ENCODE measurements at places on chromosomes 4 and X. TPM values are rescaled to one million over a fixed set of nuclear protein-coding genes. Genes with fewer than 3 reads are reported as not detected.

DNA sequence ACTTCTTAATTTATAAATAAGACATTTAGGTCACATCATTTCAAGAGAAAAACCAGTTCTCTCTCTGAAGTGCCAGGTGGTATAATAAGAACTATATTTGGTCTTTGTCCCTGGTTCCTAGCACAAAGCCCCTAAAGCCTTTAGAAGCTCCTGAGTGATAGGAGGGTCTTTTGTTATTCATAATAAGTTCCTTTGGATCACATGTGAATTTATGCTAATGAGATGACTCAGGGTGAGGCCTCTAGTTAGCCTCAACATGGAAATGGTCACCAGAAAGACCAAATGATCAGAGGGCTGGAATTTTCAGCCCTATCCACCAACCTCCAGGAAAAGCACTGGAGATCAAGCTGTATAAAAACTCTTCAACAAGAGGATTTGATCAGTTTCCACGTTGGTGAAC lies 68.1 kb upstream of the BLTP1 start:
- H3K4me1 ChIP-seq: no peaks in the 10 kb centered on the region
- DNase-seq: no peak
- no peak overlapping the region for H3K4me3 ChIP-seq
- H3K27ac ChIP-seq: no peak overlapping the region
- no peaks in the 10 kb centered on the region for H3K36me3 ChIP-seq

DNA sequence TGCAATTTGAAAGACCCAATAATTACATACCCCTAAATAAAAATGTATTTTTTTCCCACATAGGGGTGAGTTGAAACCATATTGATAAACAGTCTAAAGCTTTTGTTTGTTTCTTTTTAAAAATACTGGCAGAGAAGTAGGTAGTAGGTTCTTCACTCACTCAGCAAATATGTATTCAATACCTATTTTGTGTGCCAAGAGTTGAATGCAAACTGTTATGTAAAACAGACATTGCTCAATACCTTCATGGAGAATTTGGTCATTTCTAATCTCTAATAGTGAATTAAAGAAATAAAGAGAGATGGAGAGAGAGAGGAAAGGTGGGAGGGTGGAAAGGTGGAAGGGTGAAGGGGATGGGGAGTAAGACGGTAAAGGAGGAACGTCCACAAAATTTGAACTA lies 589.9 kb upstream of the GNPDA2 start:
- no peak overlapping the region for H3K4me3 ChIP-seq
- H3K36me3 ChIP-seq: no peaks in the 10 kb centered on the region
- H3K27ac ChIP-seq: no peak overlapping the region
- DNase-seq: no peak
- no peaks in the 10 kb centered on the region for H3K27me3 ChIP-seq
- no peaks in the 10 kb centered on the region for H3K4me1 ChIP-seq

- H3K4me3 ChIP-seq: no peak overlapping the region
- no peaks in the 10 kb centered on the region for H3K27me3 ChIP-seq
- no peaks in the 10 kb centered on the region for H3K4me1 ChIP-seq
- H3K27ac ChIP-seq: no peak overlapping the region
Measured at GRCh38 chr4:148405161-148405893, 36.9 kb downstream of the NR3C2 start.

DNA sequence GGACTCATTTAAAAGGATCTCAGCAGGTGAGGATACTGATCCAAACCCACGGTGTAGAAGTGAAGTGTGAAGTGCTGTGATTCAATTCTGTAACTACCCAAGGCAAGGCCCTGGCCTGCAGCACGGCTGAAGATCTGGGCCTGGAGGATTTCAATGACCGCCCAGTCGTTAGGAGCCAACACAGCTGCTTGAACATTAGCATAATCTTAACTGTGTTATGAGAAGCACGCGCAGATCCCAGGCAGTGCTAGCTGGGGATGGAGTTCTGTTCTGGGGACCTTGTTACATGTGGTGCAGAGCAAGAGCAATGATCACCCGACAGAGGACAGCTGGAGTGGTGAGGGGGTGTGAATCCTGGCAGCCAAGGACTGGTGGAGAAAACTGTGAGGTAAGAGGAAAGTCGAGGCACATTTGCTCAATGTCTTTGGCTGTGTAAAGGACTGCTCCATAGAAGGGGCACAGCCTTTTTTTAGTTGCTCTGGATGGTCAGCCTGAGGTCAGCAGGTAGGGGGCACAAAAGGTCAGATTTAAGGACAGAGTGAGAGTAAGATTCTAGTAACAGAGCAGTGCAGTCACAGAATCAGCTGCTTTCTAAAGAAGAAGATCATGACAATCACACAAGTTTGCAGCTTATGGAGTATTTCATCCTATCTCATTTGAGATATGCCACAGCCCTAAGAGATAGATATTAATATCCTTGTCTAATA lies 181.8 kb downstream of the DCLK2 start:
- no peak for DNase-seq
- no peaks in the 10 kb centered on the region for H3K4me1 ChIP-seq
- H3K4me3 ChIP-seq: no peak overlapping the region
- H3K27ac ChIP-seq: no peak overlapping the region
- no peaks in the 10 kb centered on the region for H3K27me3 ChIP-seq

DNA sequence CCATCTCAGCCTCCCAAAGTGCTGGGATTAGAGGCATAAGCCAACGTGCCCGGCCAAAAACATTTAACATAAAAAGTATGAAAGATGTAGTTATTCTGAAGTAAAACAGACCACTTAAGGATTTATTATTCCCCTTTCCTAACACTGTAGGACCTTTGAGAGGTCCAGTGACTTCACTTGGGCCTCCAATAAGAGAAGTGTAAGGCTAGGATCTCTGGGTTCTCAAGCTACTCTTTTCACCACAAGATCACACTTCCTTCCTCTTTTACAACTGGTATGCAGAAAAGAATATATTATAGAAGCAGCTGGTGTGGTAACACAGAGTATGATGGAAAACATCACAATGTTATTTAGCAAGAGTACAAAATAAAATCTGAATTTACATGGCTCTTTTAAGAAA lies 30.2 kb upstream of the CCNG2 start:
- no peaks in the 10 kb centered on the region for H3K36me3 ChIP-seq
- no peak for DNase-seq
- peaks cover 9% of the 10 kb centered on the region for H3K27me3 ChIP-seq

TMSB15C gene
- total RNA-seq: 6.1 TPM

FREM3 gene
- total RNA-seq: not detected

DNA sequence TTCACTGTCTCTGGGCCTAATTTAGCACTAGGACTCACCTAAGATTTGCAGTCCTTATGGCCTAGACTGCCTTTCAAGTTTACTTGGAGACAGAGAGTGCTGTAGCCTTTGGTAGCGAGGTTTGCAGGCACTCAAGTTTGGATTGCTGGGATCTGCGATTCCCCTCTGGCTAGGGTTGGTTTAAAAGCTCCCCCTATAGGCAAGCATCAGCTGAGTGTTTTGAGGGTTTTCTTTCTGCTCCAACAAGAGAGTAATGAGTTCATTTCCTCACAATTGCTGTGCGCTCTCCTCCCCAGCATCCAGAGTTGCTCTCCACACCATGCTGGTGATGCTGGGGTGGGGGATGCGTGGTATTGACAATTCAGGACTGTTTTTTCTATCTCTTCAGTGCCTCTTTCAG lies 206.9 kb downstream of the GLUD2 start:
- no peaks in the 10 kb centered on the region for H3K36me3 ChIP-seq
- H3K4me1 ChIP-seq: no peaks in the 10 kb centered on the region
- no peak overlapping the region for H3K27ac ChIP-seq
- no peaks in the 10 kb centered on the region for H3K27me3 ChIP-seq
- no peak overlapping the region for H3K4me3 ChIP-seq

- no peaks in the 10 kb centered on the region for H3K27me3 ChIP-seq
- H3K4me3 ChIP-seq: no peak overlapping the region
- no peaks in the 10 kb centered on the region for H3K4me1 ChIP-seq
- no peak for DNase-seq
- no peaks in the 10 kb centered on the region for H3K36me3 ChIP-seq
- no peak overlapping the region for H3K27ac ChIP-seq
Measured at GRCh38 chrX:50054147-50054546, 131.8 kb downstream of the CLCN5 start.

SH2D1A gene
- total RNA-seq: 42.1 TPM

- H3K4me3 ChIP-seq: no peak overlapping the region
- no peaks in the 10 kb centered on the region for H3K36me3 ChIP-seq
- no peak overlapping the region for H3K27ac ChIP-seq
- DNase-seq: no peak
Measured at GRCh38 chr4:16779028-16779675, 119.3 kb downstream of the LDB2 start.

- peaks cover 9% of the 10 kb centered on the region for H3K27me3 ChIP-seq
- H3K4me3 ChIP-seq: peak overlapping the region; percentile 70
- no peak for DNase-seq
- no peak overlapping the region for H3K27ac ChIP-seq
- peaks cover 3% of the 10 kb centered on the region for H3K4me1 ChIP-seq
- no peaks in the 10 kb centered on the region for H3K36me3 ChIP-seq
Measured at GRCh38 chrX:103608306-103608963, 672 bp downstream of the TCEAL3 start.

GPRASP1 gene
- total RNA-seq: 1.3 TPM

BRS3 gene
- not detected for total RNA-seq

DNA sequence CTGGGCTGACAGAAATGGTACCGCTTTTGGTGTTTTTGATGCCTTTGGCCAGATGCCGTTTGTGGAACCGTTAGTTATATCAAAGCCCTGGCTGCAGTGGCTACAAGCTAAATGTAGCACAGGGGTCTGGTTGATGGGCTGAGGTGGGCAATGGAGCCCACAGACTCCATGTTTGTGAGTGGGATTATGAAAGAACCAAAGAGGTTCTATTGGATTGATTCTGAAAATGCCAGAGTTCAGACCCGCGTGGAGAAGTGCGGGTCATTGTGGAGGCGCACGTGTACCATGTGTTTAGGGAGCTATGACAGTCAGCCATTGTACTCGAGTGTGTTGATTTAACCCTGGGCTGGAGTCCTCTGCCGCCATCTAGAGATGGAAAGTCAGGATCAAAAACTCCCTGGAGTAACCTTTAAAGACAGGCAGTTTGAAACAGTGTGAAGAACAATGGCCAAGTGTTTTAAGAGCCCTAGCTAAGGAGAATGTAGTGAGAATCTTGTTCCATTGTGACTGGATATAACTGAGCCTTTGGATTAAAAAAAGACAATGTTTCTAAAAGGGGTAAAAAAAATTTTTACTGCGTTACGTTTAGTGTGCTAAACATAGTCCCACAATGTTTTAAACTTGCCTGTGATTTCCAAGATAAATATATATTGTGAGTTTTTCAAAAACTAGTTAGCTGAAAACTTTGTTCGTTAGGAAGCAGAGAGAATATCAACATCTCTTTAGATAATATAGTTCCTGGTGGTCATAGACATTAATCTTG lies 12.7 kb downstream of the ART3 start:
- H3K27ac ChIP-seq: no peak overlapping the region
- DNase-seq: peak; percentile 23
- H3K4me1 ChIP-seq: peaks cover 4% of the 10 kb centered on the region
- no peak overlapping the region for H3K4me3 ChIP-seq
- peaks cover 8% of the 10 kb centered on the region for H3K27me3 ChIP-seq
- no peaks in the 10 kb centered on the region for H3K36me3 ChIP-seq

- H3K4me1 ChIP-seq: peaks cover 3% of the 10 kb centered on the region
- H3K36me3 ChIP-seq: no peaks in the 10 kb centered on the region
- no peak for DNase-seq
- H3K27me3 ChIP-seq: peaks cover 3% of the 10 kb centered on the region
- no peak overlapping the region for H3K27ac ChIP-seq
Measured at GRCh38 chr4:68494688-68495087, 47.4 kb downstream of the TMPRSS11E start.

- H3K4me1 ChIP-seq: peaks cover 52% of the 10 kb centered on the region
- H3K4me3 ChIP-seq: peak overlapping the region; percentile 33
- H3K27me3 ChIP-seq: no peaks in the 10 kb centered on the region
- H3K27ac ChIP-seq: peak overlapping the region; percentile 94
Measured at GRCh38 chr4:7971881-7972500, 32.3 kb upstream of the AFAP1 start.

SLC25A43 gene
- total RNA-seq: 6.5 TPM

GRCh38 chr4:122403861-122404260 lies 25.1 kb downstream of the ADAD1 start:
- peaks cover 16% of the 10 kb centered on the region for H3K27me3 ChIP-seq
- no peak overlapping the region for H3K4me3 ChIP-seq
- H3K4me1 ChIP-seq: no peaks in the 10 kb centered on the region
- DNase-seq: no peak
- H3K27ac ChIP-seq: no peak overlapping the region

DNA sequence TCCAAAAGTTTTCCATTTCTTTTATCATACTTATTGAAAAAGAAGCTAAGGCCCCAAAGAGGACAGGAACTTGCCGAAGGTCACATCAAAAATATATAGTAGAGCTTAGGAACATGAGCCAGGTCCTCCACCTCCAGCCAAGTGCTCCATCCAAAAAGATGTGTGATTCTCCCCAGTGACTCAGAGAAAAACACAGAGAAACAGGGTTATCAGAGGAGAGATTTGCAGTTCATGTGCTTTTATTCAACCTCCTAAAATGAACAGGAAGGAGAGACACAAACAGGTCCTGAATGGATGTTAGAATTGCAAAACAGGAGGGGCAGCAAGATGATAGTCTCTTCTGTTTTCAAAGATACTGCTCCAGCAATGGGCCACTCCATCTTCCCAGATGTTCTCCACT lies 19.6 kb upstream of the FGF16 start:
- H3K27ac ChIP-seq: no peak overlapping the region
- no peaks in the 10 kb centered on the region for H3K4me1 ChIP-seq
- DNase-seq: no peak

- no peak overlapping the region for H3K27ac ChIP-seq
- peaks cover 5% of the 10 kb centered on the region for H3K27me3 ChIP-seq
- H3K36me3 ChIP-seq: no peaks in the 10 kb centered on the region
- H3K4me3 ChIP-seq: no peak overlapping the region
Measured at GRCh38 chrX:136353526-136354093, 52.8 kb downstream of the ADGRG4 start.

DNA sequence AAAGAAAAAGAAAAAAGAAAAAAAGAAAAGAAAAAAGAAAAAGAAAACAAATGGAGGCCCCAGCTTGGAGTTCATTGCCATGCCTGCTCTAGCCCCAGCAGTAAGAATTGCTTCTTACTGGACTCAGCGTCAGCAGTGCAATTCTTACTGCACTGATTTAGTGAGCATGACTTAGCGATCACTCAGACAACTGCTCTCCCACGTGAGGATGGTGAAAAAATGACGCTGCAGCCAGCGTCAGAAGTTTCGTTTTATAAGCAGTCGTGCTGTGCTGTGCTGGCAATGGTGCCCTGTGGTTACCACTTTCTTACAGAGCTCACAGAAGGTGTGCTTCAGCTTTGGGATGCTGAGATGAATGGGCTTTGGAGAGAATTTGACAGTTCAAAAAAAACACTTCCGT lies 68.3 kb upstream of the DDX3X start:
- H3K4me3 ChIP-seq: peak overlapping the region; percentile 64
- no peaks in the 10 kb centered on the region for H3K27me3 ChIP-seq
- peak; percentile 73 for DNase-seq
- no peaks in the 10 kb centered on the region for H3K36me3 ChIP-seq
- peaks cover 12% of the 10 kb centered on the region for H3K4me1 ChIP-seq

GAB3 gene
- total RNA-seq: 10.3 TPM

- H3K27me3 ChIP-seq: peaks cover 3% of the 10 kb centered on the region
- H3K36me3 ChIP-seq: no peaks in the 10 kb centered on the region
- peaks cover 10% of the 10 kb centered on the region for H3K4me1 ChIP-seq
- no peak overlapping the region for H3K27ac ChIP-seq
Measured at GRCh38 chr4:123522646-123523045, 126.1 kb downstream of the SPRY1 start.
